RWPE2 (cell line): ENCODE measurements at places on chromosomes 13 and 19.
A peak's percentile ranks its signal among the peaks of the same experiment; 100 is the strongest.

DNA sequence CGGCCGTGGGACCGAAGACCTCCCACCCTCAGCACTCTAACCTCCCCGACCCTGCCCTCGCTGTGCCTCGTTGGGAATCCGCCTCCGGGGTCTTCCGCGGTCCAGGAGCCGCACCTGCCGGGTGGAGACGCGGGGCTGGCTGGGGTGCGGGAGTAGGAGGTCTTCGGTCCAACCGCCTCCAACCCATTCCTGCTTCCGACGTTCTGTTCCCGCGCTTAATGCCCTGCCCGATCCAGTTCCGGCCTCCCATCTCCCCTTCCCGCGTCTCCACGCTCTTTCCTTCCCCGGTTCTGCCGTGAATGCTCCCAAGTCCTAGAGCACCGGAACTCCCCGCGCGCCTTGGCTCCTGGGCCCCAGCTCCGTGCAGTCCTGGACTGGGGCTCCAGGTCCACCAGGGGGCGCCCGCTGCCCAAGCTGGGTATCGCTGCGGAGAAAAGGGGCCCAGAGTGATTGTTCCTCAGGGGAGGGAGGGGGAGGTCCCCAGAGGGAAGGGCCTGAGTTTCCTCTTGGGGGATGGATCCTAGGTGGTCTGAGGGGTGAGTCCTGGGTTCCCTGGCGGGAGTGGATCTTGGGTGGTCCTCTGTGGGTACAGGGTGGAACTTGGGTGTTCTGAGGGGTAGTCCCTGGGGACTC lies 14.1 kb upstream of the TNFSF9 start:
- DNase-seq, result peak; percentile 82

GRCh38 chr13:45332036-45332830 lies 8.8 kb downstream of the TPT1 start:
- no peak for DNase-seq

DNA sequence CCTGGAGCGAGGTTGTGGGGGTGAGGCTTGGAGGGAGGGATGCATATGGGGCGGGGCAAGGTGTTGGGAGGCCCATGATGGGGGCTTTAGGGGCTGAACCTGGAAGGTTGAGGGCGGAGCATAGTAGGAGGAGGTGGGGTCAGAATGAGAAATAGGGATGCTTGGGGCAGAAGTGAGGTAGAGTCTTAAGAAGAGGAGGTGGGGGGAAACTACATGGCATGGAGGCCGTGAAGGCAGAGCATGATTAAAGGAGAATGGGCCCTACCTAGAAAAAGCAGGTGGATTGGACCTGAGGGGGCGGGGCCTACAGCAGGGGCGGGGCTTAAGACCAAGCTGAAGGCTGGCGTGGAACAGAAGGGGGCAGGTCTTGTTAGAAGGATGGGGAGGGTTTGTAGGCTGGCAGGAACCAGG lies 799 bp downstream of the NR1H2 start:
- DNase-seq, result no peak

GRCh38 chr13:40215747-40216146 lies 450.7 kb downstream of the FOXO1 start:
- no peak for DNase-seq

DNA sequence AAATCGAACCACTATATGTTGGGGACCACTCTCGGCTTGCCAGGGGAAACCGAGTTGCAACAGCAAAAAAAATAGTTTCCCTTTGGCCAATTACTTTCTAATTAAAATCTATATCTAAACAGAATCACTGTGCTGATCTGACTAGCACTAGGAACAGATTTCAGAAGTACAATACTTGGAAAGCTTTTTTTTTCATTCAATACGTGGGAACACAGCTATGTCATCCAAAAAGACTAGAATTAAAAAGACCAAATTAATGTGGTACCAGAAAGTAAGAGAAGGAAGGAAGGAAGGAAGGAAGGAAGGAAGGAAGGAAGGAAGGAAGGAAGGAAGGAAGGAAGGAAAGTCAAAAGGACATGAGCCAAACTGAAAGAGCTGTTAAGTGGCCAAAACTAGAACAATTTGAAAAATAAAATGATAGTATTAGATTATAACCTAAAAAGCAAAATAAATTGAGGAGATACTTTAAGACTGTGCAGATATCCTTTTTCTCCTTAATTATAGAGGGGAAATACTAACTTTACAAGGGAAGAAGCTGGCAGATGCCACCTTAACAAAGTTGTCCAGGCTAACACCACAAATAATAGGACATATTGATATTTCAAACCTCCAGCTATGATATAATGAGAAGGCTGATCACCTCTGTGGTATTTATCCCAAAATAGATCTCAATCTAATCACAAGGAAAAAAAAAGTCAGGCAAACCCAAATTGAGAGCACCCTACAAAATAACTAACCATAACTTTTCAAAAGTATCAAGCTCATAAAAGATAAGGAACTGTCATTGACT lies 63.9 kb downstream of the DIAPH3 start:
- no peak for DNase-seq

DNA sequence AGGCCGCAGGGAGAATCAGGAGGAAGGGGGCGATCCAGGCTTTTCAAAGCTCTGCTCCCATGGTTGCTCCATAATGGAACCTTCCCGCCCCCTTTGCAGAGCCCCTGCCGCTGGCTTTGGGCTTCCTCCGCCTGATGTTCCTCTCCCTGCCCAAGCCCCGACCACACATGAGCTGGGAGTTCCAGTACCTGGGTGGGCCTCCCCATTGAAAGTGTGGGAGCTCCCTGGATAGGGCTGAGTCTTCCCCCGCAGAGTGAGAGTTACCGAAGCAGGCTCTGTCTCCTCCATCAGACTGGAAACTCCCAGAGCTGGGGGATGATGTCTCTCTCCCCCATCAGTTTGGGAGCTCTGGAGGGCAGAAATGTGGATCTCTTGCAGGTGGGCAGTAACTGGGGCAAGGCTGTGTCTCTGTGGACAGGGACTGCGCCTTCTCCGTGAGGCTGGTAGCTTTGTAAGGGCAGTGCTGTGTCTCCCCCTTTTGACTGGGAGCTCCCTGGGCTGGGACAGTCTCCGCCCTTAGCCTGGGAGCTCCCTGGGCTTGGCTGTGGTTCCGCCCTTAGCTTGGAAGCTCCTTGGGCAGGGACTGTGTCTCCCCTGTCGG lies 722 bp downstream of the DCAF15 start:
- no peak for DNase-seq

- DNase-seq, result no peak
Observed at GRCh38 chr19:1634242-1634937, 18.0 kb downstream of the TCF3 start.

- DNase-seq, result no peak
Observed at GRCh38 chr13:81988567-81988966, 1647.6 kb upstream of the SPRY2 start.

- DNase-seq, result no peak
Observed at GRCh38 chr13:28505543-28506135, 10.7 kb upstream of the FLT1 start.

DNA sequence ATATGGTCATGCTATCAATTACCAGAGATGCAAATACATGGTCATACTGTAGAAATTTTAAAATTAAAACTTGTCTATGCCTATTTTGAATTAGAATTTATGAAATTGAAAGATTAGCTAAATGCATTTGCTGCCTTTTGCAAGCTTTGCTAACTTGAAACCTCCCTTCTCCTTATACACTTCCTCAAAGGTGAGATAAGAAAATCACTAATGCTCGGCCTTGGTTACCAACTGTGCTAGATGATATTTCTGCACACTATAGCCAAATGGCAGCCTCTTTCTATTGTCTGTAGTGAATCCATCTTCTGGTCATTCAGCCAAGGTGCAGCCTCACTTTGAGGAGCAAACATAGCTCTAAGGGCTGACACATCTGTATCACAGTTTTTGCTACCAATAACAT lies 31.1 kb upstream of the MYCBP2 start:
- DNase-seq, result no peak

DNA sequence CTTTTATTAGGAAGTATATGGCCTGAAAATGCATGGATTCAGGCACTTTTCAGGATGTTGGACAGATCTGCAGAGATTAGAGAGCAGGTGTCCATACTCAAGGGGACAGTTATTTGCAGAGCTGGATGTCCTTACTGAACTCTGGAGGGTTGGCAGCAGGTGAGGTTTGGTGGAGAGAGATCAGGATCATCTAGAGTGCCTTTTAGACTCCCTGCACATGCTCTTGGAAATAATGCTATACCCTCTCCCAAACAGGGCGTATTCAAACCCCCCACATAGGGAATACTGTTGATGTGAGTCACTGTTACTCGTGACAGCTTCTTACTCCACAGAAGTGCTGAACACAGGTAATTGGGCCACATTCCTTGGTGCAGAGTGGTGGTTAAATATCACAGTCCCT lies 725.7 kb upstream of the SGCG start:
- no peak for DNase-seq

DNA sequence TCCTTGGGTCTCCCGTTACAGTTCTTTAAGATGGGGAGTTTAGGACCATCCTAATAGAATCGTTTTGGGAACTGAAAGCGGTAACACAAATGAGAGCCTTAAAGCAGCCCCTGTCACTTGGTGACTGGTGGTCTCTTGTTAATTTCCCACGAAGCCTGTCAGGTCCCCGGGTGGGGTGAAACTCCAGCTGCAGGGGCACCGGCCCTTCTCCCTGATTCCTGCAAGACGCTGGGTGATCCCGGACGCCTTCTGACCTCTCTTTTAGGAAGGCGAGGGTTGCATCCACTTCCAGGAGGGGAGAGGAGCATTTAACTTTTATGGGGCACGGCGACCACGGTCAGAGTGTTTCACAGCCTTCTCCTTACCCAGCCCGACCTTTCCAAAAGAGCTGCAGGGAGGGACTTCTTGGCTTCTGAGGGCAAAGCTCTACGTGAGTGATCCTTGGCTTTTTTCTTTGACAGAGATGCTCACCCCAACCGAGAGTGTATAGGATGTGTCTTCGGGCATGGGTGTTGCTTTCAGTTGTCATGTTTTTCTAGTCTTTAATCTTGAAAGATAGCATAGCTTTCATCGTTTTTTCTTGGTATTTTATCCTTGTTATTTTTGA lies 688 bp downstream of the ZNF225 start:
- no peak for DNase-seq

GRCh38 chr13:20270163-20270865 lies 38.2 kb upstream of the GJB6 start:
- DNase-seq, result no peak

DNA sequence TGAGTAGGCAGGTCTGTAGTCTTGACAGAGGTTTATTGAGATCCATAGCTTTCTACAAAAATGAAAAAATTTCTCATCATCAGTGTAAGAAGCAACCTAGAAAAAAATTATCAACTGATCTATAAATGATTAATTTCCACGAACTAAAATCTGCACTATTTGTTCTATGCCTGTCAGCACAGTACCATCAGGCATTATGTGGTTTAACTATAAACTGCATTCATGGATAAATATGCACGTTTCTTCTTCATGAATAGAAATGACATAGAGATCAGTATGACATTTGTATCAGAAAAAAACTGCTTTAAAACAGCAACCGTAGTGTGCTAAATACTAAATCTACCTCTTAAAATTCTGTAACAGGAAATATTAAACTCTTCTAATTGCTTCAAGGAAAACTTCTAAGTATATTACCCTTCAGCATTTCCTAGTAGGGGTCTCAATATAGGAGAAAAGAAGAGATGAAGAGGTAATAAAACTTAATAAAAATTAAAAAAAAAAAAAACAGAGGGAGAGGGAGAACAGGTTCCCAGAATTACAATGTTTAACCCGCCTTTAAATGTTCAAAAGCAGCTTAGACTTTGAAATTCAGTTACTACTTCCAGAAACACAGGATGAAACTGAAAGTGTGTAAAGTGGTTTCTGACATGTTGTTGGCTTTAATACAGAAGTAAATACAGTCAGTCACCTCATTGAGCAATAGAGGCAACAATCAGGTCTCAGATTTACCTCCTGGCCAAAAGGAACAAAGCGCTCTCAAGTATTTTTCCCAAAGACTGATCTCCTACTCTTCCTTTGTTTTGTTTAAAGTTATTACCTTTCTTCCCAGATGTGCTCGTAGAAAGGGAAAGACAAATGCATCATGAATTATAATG lies 144.4 kb downstream of the DIAPH3 start:
- no peak for DNase-seq

DNA sequence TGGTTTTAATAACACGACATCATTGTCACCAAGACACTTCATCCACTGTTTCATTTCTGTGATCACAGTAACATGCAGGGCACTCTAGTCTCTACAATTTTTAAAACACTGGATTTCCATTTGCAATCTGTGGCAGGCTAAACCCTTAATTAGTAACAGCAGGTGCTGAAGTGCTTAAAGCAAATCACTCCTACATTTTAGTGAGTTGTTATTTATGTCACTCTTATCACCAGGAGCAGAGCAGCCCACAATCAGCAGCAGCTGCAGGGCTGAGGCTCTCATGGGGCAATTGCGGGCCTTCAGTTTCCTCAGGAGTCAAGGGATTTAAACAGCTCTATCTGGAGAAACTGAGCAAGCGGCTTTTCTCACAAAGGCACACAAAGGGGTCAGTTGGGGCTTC lies 1.6 kb downstream of the SOHLH2 start:
- DNase-seq, result no peak

- DNase-seq, result no peak
Observed at GRCh38 chr13:70080012-70080411, 27.6 kb upstream of the ATXN8OS start.

- DNase-seq, result no peak
Observed at GRCh38 chr13:20528452-20528851, 2.8 kb upstream of the CRYL1 start.

GRCh38 chr19:15555759-15556633 lies 47.7 kb downstream of the CYP4F22 start:
- peak; percentile 86 for DNase-seq
